ENCODE measurements at places on chromosomes 13 and 19. TPM values are rescaled to one million over a fixed set of nuclear protein-coding genes. Genes with fewer than 3 reads are reported as not detected.

RAB8A gene
- 42.6 TPM for total RNA-seq

DNA sequence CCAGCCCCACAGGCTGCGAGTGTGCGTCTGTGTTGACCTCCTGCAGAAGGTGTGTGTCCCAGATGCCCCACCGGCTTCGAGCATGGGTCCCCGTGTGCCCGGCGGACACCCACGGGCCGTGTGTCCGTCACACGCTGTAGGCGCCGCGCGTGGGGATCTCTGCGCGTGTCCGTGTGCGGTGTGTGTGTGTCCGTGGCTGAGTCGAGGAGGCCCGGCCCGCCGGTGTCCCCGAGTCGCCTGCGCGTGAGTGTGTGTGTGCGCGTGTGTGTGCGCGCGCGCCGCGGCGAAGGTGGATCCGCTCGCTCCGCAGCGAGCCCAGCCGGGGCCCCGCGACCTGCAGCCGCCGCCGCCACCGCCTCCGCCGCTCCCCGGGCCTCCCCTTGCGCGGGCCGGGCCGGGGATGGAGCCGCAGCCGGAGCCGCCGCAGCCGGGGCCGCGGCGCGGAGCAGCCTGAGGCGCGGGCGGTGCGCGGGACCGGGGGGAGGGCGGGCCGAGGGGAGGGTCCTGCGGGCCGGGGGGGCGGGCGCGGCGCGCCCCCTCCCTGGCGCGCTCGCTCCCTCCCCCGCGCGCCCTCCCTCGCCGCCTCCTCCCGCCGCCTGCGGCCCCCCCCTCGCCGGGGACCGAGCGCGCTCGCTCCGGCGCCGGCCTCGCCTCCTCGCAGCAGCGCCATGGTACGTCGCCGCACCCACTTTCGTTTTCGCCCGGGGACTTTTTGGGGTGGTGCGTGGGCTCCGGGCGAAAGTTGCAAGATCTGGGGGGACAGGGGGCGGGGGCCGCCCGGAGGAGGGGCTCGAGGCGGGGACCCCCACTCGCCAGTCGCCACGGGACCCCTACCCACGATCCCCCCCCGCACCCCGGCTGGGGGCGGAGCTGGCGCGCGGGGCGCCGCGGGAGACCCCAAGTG is 7.1 kb upstream of the NFIC start:
- no peaks in the 10 kb centered on the region for H3K4me1 ChIP-seq
- H3K4me3 ChIP-seq, result peak overlapping the region; percentile 88
- peak overlapping the region; percentile 50 for H3K27ac ChIP-seq
- H3K27me3 ChIP-seq, result no peaks in the 10 kb centered on the region
- no peaks in the 10 kb centered on the region for H3K36me3 ChIP-seq

DNA sequence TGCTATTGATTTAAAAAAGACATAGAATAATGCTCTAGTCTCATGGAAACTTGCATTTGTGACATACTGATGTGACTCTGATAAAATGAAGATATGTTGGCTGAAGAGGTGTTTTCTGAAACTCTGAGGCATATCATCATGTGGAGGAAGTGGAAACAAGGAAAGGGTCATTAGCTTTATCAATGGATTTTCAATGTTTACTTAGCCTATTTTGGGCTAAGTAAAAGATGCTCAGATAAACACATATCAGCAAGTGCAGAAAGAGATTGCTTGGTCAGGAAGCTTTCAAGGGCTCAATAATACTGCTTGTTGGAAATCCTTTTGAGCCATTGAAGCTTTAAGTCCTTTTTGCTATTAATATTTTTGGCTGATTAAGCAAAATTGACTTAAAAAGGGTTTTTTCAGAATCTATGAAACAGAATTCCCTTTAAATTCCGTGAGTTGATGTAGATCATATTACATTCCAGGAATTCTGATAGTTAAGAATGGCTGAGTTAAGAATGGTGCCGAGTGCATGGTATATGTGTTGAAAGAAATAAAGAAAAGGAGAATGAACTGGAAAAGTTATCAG is 952.8 kb upstream of the SPRY2 start:
- no peak overlapping the region for H3K4me3 ChIP-seq
- H3K27me3 ChIP-seq, result no peaks in the 10 kb centered on the region
- no peaks in the 10 kb centered on the region for H3K36me3 ChIP-seq

DNA sequence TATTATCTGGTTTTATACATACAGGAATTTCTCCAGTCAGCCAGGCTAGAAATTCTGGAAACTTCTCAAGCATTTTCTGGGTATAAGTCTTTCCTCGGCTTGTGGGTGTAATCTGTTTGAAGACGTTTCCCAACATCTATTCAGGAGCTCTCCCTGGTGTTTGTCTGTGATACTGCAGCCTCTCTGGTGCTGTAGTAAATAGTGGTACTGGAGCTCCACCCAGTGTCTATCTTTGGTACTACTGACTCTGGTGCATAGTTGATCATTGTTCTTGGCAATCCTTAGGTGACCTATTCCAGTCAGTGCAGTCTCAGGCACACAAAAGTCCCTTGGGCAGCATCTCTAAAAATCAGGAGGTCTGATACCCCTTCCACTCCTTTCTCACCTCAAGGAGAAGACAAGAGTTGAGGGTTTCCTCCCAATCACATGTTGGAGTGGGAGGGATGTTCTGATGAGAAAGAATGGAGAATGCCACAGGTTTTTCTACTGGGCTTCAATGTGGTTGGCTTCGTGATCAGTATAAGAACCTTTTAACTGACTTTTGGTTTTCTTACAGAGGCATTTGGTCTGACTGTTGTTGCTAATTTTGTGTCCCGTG is 115.5 kb downstream of the CYSLTR2 start:
- H3K4me3 ChIP-seq, result no peak overlapping the region
- peaks cover 15% of the 10 kb centered on the region for H3K27me3 ChIP-seq
- peak; percentile 92 for DNase-seq
- H3K4me1 ChIP-seq, result peaks cover 8% of the 10 kb centered on the region
